ENCODE measurements at places on chromosomes 6 and 20.

- DNase-seq = no peak
Observed at GRCh38 chr20:11380283-11380682, 537.4 kb upstream of the BTBD3 start.

DNA sequence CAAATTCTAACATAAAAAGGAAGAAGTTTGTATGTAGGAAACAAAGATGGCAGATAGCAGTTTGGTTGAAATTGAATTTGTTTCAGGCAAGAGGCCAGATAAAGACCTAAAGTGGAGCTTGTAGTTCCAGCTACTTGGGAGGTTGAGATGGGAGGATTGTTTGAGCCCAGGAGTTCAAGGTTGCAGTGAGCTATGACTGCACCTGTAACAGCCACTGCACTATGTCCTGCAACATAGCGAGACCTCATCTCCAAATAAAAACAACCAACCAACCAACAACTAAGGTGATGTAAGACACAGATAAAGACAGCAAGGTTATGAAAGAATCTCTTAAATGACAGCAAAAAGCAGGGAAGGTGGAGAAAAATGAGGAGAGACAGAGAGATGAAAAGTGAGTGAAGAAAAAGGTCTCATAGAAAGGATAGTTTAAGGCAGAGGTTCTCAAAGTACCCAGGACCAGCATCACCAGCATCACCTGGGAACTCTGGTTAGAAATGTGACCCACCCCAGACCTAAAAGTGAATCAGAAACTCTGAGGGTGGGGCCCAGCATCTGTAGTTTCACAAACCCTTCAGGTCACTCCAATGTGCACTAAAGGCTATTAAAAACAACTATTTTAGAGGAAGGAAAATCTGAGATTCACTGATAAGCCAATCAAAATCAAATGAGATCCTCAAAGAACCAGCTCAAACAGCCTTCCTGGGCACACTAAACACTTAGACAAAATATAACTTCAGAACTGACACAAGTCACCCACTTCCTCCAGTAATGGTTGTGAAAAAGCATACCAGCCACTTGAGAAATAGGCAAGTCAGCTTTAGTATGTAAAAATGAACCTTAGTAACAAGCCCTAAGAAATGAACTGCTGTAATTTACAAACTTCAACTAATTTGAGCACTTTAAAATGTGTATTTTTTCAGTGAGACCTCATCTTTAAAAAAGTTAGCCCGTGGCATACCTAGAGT is 57.6 kb downstream of the FAM184A start:
- DNase-seq = no peak

DNA sequence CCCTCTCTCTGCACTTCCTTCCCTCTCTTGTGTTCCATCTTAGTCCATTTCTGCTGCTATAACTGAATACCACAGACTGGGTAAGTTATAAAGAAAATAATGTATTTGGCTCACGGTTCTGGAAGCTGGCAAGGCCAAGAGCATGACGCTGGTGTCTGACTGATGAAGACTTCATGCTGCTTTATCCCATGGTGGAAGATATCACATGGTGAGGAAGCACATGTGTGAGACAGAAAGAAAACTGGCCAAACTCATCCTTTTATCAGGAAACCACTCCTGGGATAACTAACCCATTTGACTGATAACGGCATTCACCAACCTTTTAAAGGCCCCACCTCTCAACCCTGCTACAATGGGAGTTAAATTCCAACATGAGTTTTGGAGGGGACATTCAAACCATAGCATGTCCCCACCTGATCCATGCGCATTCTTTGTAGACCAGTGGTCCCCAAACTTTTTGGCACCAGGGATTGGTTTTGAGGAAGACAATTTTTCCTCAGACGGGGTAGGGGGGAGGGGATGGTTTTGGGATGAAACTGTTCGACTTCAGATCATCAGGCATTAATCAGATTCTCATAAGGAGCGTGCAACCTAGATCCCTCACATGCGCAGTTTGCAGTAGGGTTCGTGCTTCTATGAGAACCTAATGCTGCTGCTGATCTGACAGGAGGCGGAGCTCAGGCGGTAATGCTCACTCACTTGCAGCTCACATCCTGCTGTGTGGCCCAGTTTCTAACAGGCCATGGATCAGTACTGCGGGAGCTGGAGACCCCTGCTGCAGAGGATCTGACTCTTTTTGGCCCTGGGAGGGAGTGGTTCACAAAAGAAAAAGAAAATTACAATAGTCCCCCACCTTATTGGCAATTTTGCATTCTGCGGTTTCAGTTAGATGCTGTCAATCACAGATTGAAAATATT is 71.7 kb upstream of the RNF24 start:
- no peak for DNase-seq

GRCh38 chr20:16864069-16864468 is 115.9 kb downstream of the OTOR start:
- DNase-seq = peak; percentile 79

- no peak for DNase-seq
Observed at GRCh38 chr20:43940518-43941225, 26.0 kb downstream of the TOX2 start.

DNA sequence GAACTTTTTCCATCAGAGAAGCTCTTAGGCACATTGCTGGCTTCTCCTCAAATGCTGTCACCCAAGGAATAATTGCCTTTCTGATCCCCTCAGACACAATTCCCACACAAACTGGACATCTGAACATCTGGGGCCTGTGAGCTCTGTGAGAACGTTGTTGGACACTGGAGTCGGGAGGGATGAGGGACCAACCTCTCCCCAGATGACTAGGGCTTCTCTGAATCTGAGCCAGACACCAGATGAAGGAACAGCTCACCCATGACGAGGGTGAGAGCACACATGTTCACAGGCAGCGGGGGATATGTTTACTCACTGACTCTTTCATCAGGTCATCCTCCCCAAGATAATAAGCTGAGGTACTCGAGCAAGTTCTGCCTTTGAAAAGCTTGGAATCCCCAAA is 283.9 kb upstream of the SUPT3H start:
- no peak for DNase-seq

- DNase-seq = peak; percentile 52
Observed at GRCh38 chr20:13638162-13638495, 603 bp downstream of the TASP1 start.

- no peak for DNase-seq
Observed at GRCh38 chr6:139145661-139146060, 10.8 kb downstream of the HECA start.

- no peak for DNase-seq
Observed at GRCh38 chr6:36836111-36837021, 2.9 kb downstream of the CPNE5 start.

- no peak for DNase-seq
Observed at GRCh38 chr6:148404456-148405054, 61.9 kb downstream of the SASH1 start.

- peak; percentile 46 for DNase-seq
Observed at GRCh38 chr20:5504061-5504739, 187.4 kb upstream of the PROKR2 start.

- DNase-seq = no peak
Observed at GRCh38 chr6:11404838-11405237, 132.7 kb upstream of the TMEM170B start.

- DNase-seq = no peak
Observed at GRCh38 chr6:13868236-13868635, 53.9 kb upstream of the MCUR1 start.

DNA sequence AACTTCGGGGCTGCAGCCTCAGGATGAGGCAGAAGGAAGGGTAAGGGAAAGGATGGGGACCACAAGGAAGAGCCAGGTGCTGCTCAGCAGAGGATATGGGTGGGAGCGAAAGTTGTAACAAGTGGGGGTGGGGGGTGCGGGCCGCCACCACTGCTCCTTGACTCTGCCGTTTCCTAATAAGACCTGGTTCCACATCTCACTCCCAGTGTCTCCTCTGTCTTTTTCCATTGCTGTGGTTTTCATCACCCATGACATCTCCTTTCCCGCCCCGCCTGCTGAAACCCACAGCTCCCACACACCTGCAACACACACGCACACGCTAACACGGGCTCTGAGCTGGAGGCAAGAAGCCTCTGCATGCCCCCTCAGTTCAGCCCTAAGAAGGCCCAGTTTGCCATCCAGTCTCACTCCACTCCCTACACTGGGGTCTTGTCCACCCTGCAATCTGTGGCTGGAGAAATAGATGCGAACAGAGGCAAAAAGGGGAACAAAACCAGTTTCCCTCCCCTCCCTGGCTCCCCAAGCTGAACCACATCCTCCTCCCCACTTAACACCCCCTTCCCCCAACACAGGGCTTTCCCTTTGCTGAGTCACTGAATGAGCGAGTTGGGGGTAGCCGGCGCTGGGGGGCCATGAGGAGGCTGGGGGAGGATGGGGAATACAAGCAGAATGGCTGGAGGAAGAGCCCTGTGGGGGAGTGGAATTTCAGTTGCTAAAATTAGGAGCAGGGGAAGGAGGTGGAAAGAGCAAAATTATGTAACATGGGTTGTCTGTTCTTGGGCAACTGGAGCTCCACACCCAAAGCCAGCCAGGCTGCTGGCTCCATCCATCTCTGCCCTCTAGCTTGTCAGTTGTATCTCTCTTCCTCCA is 11.5 kb downstream of the NFKBIL1 start:
- DNase-seq = peak; percentile 26

GRCh38 chr6:82385102-82385501 is 21.5 kb downstream of the TPBG start:
- DNase-seq = no peak

DNA sequence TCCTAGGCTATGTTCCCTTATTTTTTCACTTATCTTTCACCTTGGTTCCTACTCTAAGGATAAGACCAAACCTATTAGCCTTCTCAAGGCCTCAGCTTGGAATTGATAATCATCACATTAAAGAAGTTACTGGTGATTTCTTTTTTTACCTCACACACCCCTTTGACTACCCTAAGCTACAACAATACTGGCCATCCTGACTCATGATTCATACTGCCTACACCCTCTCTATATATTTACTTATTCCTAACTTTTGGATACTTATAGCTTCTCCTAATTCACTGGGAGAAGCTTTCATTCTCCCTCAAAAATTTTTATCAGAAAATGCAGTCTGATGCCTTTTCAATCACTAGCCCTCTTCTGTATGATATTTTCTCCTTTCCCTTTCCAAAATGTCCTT is 256.1 kb downstream of the TBX18 start:
- no peak for DNase-seq

DNA sequence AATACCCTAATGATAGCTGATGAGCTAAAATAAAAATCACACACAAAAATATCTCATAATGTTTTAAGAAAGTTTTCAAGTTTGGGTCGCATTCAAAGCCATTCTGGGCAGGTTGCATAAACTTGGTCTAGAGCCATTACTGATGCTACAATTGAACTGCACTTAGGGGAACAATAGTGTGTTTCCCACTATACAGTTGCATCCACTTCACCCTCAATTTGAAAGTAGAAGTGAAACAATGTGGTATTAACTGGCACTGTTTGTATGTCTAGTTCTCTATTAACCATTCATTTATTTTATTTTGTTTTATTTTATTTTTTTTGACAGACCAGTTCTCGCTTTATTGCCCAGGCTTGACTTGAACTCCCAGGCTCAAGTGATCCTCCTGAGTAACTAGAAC is 23.0 kb upstream of the STK38 start:
- no peak for DNase-seq

DNA sequence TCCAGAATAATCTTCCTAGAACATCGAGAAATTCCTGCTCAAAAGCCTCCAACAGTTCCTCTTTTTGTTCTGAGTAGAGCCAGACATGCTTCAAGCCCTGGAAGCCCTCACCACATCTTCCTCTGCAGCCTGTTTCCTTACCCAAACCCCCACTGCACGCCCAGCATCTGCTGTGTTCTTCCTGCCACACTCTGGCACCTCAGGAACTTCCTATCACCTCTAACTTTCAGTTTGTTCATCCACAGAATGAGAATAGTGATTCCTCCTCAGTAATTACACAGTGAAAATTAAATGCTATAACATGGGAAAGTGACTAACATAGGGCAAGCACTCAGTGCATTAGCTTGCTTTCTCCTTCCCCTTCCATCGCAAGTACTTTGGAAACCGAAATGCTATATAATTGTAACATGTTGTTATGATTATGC is 26.3 kb downstream of the C6orf89 start:
- DNase-seq = peak; percentile 21

GRCh38 chr6:136967876-136968752 is 46.0 kb downstream of the SLC35D3 start:
- peak; percentile 71 for DNase-seq

Measured in M059J (cell line).